ENCODE measurements at places on chromosomes 2 and 18. TPM values are rescaled to one million over a fixed set of nuclear protein-coding genes. Genes with fewer than 3 reads are reported as not detected.

Gene ANKMY1
- 5.4 TPM for total RNA-seq

Gene UBE2E3
- total RNA-seq = 215 TPM

Gene HOXD1
- total RNA-seq = not detected

Gene IL36RN
- not detected for total RNA-seq

Gene LOXHD1
- total RNA-seq = not detected

Gene INHBB
- 0.27 TPM for total RNA-seq

Gene MGAT5
- total RNA-seq = 20.0 TPM

Gene PLCD4
- 11.8 TPM for total RNA-seq

Gene NEUROD1
- total RNA-seq = not detected

Gene MC4R
- total RNA-seq = not detected

Gene GLS
- total RNA-seq = 252 TPM

Gene KYNU
- total RNA-seq = 1.8 TPM

Gene GKN1
- total RNA-seq = not detected

Gene DSC1
- total RNA-seq = not detected

Gene CCDC141
- 32.4 TPM for total RNA-seq

Gene ALKAL2
- total RNA-seq = not detected

Gene SLC9A4
- 0.42 TPM for total RNA-seq

All from myocyte (in vitro differentiated cells).